ENCODE measurements at places on chromosomes 12 and 14.

GRCh38 chr14:48751293-48751692 is 834.9 kb downstream of the RPS29 start:
- no peak for DNase-seq

DNA sequence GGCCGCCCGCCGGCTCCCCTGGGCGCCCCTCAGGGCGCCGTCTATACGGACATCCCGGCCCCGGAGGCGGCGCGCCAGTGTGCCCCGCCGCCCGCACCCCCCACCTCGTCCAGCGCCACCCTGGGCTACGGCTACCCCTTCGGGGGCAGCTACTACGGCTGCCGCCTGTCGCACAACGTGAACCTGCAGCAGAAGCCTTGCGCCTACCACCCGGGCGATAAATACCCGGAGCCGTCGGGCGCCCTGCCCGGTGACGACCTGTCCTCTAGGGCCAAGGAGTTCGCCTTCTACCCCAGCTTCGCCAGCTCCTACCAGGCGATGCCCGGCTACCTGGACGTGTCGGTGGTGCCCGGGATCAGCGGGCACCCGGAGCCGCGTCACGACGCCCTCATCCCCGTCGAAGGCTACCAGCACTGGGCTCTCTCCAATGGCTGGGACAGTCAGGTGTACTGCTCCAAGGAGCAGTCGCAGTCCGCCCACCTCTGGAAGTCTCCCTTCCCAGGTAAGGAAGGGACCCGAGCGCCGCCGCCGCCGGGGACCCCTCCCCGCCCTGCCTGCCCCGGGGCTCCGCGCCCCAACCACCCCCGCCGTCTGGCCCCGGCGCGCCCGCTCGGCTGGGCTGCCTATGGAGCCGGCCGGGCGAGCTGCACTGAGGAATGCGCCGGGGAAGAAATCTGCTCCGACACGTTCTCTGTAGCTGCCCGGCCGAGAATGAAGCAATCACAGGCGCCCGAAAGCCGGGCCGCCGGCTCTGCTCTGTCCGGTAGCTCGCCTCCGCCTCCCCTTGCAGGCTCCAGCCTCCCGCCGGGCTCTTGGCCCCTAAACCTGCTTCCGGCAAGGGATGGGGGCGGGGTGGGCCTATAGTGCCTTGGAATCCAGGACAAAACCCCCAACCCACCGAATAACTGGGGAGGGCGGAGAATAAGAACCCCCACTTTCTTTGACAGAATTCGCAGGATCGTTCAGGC is 794 bp downstream of the HOXC13 start:
- peak; percentile 44 for DNase-seq

GRCh38 chr12:93766796-93767523 is 89.8 kb downstream of the CRADD start:
- peak; percentile 26 for DNase-seq

- DNase-seq = no peak
Observed at GRCh38 chr14:95068080-95068479, 89.2 kb downstream of the DICER1 start.

DNA sequence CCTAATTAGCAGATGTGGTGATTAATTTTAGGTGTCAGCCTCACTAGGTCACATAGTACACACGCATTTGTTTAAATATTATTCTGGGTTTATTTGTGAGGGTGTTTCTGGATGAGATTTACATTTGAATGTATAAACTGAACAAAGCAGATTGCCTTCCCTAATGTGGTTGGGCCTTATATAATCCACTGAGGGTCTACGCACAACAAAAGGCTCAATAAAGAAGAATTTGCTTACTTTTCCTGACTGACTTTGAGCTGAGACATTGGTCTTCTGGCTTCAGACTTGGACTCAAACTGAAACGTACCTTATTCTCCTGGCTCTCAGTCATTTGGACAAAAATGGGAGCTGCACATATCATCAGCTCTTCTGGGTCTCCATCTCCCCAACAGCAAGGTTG is 1132.3 kb upstream of the FLRT2 start:
- no peak for DNase-seq

- DNase-seq = no peak
Observed at GRCh38 chr12:124726596-124727263, 136.9 kb downstream of the SCARB1 start.

GRCh38 chr12:94730847-94731246 is 80.5 kb upstream of the TMCC3 start:
- no peak for DNase-seq

GRCh38 chr12:111991946-111992345 is 21.0 kb downstream of the TMEM116 start:
- peak; percentile 9 for DNase-seq

- no peak for DNase-seq
Observed at GRCh38 chr14:51342226-51342625, 102.2 kb downstream of the TMX1 start.

DNA sequence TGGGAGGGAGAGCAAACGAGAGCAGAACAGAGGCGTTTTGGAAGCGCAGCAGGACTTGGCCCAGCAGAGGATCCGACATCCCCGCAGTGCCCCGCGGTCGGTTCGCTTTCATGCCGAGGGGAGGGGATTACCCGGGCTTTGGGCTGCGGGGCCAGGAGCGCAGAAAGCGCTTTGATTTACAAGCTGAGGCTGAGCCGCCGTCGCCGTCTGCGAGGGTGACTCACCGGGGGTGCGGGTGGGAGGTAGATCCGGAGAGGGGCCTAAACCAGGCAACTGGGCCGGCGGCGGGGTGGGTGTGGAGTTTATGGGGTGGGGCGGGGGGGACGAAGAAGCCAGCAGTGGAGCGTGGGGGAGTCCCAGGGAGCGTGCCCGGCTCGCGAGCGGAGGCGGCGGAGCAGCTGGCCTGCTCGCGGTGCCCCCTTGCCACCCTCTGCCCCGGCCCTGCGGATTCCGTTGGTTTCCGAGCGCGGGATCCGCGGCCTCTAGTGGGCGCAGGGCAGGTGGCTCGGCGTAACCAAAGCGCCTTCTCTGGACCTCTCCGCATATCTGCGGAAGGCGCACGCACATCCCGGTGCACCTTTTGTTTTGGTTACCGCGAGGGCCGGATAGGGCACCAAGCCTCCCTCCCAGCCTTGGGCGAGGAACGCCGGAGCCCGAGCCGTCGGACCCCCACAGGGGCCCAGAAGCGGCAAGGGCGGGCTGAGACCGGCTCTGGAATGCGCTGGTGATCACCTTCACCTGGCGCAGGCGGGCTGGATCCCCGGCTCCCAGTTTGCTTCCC is 2.6 kb downstream of the SIX4 start:
- DNase-seq = peak; percentile 34

GRCh38 chr12:69515394-69515930 is 45.3 kb downstream of the FRS2 start:
- DNase-seq = no peak

- DNase-seq = peak; percentile 64
Observed at GRCh38 chr12:54428050-54429013, 9.3 kb upstream of the ITGA5 start.

- DNase-seq = no peak
Observed at GRCh38 chr14:97401714-97402113, 604.5 kb downstream of the VRK1 start.

- DNase-seq = no peak
Observed at GRCh38 chr14:84750284-84750683, 779.7 kb upstream of the FLRT2 start.

GRCh38 chr12:108653922-108654321 is 20.2 kb upstream of the SELPLG start:
- DNase-seq = no peak

DNA sequence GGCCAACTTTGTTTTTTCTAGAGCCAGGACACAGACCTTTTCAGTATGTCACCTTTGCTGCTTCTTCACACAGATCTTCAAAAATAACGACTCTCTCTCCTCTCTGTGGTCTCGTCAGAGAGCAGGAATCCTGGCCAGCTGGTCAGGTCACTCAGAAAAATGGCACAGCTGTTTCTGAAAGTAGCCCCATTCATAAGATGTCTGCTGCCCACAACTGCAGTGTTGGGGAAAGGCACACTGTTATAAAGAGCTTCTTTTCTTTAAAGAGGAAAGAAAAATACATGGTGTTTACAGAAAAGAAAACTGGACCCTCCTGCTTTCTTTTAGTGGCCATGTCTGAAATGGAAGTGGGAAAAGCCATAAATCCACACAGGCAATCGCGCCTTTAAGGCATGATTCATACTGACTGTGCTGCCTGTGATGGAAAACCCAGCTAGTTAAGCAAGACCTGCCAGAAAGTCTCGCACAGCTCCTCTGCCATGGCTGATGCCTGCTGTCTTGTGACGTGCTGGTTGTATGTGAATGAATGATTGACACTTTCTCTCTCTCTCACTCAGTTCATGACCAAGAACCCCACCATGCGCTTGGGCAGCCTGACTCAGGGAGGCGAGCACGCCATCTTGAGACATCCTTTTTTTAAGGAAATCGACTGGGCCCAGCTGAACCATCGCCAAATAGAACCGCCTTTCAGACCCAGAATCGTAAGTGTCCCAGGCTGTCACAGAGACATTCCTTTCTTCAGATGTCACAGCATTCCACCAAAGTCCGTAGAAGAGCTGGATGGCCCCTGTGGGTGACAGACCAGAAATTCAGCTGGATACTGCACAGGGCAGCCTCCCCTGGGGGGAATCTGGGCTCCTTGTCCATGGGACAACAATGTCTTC is 147.9 kb upstream of the HIF1A start:
- DNase-seq = peak; percentile 70

DNA sequence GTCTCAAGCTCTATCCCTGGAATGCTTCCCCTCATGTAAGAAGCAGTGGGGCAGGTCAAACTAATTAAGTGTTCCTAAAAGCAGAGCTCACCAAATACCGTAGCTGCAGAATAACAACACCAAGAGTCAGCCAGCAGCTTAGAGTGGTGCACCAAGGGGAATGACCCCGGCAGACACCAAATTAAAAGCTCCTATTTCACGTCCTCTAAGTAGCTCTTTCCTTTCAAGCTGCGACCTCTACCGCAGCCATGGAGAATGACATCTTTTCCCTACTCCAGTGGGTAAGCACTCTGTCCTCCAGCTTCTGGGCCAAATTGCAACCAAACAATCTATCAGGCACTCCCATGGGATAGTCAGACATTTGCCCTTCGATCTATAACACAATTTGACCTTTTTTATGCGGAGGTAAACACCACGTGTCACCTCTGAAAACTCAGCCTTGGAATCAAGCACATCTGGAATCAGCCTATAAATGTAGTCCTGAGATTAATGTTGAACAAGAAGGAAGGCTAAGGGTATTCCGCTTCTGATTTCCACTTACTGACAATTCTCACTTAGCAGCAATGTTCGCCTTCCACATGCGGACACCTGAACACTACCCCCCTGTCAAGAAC is 67.6 kb upstream of the CDKN3 start:
- peak; percentile 33 for DNase-seq

GRCh38 chr14:34099635-34100034 is 148.8 kb upstream of the EGLN3 start:
- no peak for DNase-seq

DNA sequence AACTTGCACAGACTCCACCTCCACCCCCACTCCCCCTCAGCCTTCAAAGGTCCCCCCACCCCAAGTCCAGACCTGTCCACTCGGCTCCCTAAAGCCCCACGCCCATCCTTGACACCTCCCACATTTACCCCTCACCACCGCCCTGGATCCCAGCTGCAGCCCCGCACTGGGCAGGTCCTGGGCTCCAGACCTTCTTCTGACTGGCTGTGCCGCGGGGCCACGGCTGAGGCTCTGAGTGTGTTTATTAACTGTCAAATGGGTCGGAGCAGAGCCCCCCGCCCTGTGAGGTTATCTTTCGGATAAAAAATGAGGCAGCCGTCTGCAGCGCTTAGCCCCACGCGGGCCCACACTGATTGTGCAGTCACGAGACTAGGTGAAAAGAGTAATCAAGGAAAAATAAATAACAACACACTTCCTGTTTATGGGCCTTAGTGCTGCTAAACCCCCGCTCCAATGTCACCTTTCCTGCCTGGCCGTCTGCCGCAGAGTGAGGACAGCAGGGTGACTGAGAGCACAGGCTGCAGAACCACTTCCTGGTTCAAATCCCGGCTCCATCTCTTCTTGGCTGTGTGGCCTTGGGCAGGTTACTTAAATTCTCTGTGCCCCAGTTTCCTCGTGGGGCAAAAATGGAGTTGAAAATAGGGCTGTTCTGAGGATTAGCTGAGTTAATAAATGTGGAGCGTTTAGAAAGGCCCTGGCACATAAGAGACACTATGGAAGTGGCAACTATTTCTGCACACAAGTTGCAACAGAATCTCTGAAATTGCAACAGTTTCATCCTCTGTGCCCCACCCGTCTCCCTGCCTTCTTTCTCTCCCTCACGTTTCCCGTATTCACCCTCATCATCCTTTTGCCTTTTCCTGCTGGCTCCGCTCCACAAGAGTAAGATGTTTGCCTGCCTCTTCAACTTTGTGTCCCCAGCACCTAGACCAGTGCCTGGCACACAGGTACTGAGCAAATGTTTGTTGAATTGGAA is 9.4 kb downstream of the SETD1B start:
- DNase-seq = no peak

DNA sequence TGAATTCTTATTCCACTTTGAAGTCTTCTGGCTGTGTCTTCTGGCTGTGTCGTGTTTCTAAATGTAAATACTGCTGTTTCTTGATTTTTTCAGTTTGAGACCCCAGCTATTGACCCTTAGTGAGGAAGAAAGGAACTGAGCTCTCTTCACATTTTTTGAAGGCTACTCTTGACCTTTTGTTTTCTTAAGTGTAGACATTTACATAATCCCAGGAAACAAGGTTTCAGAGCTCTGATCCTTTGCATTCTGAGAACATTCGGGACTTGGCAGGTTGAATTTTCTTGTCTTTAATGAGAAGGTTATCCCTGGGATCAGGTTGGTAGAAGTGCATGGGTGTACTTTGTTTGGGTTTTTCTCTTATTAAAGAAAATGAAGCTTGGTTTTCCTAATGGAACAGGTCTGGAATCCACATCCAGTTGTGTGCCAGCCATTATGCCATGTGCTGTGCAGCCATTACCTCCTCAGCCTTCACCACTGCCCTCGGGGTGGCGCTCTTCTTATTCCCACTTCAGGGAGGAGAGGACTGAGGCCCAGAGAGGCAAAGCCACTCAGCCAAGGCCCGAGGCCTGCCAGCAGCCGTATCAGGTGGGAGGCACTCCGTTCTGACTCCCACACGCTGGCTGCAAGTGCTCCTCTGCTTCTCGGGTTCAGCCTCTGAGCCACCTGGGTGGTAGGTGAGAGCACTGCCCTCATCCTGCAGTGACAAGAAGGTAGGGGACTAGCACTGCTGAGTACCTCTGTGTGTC is 120.9 kb downstream of the BEGAIN start:
- no peak for DNase-seq
